NCI-H1092 treated with DMSO at 0.1 percent for 48 hours (cell line): ENCODE measurements at places on chromosomes 2 and 18.

- DNase-seq, result no peak
Observed at GRCh38 chr2:173235947-173236803, 118.5 kb upstream of the CDCA7 start.

GRCh38 chr2:230127195-230127594, 58.5 kb upstream of the SLC16A14 start:
- DNase-seq, result no peak

GRCh38 chr2:231673348-231673770, 35.0 kb upstream of the PTMA start:
- peak; percentile 41 for DNase-seq

GRCh38 chr2:232873909-232874641, 4.0 kb downstream of the SNORC start:
- DNase-seq, result no peak

DNA sequence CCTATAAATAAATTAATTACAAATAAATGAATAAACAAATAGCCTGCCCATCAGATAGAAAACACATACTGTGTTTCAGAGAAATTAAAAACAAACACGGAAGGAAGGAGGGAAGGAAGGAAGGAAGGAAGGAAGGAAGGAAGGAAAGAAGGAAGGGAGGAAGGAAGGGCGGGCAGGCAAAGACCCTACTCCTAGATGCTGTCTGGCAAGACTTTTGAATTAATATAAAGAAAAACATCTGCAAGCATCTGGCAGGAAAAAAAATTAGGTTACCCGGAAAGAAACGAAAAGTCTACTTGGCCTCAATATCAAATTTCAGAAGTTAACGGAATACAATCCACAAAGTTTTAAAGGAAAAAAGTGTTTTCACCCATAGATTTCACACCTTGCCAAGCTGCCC, 49.1 kb downstream of the LOXHD1 start:
- no peak for DNase-seq

- no peak for DNase-seq
Observed at GRCh38 chr2:8676191-8676920, 5.5 kb upstream of the ID2 start.

- no peak for DNase-seq
Observed at GRCh38 chr2:134379293-134379692, 125.4 kb downstream of the MGAT5 start.

- DNase-seq, result no peak
Observed at GRCh38 chr2:100198461-100199230, 56.3 kb upstream of the AFF3 start.

DNA sequence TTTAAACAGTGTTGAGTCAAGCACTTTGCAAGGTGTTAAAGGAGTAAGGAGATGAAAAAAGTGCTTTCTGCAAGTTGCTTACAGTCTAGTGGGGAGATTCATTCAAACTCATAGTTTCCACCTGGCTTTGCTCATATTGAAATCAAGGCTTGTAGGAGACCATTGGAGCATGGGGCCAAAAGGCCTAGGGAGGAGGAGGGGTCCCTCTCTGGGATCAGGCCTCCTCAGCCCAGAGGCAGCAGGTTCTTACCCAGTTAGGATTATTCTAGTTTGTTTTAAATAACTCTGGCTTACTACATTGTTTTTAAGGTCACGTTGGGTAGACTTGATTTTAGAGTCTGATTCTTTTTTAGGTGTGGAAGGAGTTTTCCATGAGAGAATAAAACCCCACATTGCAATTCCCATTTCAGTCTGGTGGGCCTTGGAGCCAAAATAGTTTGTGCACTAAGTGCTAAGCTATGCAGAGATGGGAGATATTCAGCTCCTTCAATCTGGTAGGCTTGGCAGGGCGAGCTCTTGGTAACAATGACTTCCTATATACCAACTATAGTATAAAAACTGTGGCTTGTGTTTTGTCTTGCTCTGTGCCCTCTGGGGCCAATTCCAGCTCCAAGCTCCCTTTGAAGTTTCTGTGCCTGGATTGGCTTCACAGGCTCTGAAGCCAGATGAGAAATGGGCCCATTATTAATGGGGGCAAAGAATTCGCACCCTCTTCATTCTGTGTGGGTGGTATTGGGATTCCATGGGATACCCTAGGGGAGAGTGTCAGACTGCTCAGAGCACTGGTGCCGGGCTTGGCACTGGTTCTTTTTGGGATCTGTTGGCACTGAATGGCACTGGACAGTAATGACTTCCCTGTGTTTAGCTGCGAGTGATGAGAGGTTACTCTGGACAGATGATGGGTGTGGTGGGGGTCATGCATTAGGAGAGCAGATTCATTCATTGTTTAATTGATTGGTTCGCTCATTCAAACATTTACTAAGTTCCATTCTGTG, 301.1 kb downstream of the MYCN start:
- DNase-seq, result no peak

GRCh38 chr18:76350134-76351025, 144.7 kb downstream of the ZNF516 start:
- no peak for DNase-seq

- DNase-seq, result no peak
Observed at GRCh38 chr2:20514596-20515269, 67.9 kb downstream of the RHOB start.

GRCh38 chr2:188475945-188476344, 184.3 kb downstream of the GULP1 start:
- no peak for DNase-seq

- DNase-seq, result no peak
Observed at GRCh38 chr2:146481629-146482028, 1363.2 kb upstream of the ACVR2A start.
